ENCODE measurements at places on chromosomes 16 and 17.

GRCh38 chr17:19305256-19305655 lies 57.3 kb downstream of the B9D1 start:
- no peak for DNase-seq

DNA sequence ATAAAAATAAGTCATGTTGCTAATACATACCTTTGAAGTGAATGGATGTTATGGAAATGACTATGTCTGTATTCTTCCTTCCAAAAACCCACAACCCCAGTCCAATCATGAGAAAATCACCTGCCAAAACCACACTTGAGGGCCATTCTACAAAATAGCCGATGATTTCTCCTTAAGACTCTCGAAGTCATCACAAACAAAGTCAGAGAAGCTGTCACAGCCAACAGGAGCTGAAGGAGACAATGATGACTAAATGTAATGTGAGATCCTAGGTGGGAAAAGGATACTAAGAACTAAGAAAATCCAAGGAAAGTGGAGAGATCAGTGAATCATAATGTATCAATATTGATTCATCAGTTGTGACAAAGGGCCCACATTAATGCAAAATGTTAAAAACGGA lies 432.9 kb upstream of the DYNLRB2 start:
- DNase-seq = no peak

DNA sequence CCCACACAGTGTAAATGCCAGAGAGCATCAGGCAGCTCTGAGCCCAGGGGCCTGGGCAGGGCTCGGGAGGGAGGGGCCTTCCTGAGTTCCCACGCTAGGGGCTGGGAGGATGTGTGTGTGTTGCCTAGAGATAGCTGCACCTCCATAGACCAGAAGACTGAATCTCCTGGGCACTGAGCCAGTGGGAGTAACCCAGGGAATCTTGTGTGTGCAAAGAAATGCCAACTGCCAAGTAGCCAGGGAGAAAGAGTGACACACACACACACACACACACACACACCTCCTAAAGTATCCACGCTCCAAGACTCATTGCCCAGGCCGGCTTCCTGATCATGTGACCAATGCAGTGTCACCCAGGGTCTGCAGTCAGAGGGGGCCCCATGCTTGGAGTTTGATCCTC lies 166.2 kb upstream of the RPL38 start:
- DNase-seq = peak; percentile 51

DNA sequence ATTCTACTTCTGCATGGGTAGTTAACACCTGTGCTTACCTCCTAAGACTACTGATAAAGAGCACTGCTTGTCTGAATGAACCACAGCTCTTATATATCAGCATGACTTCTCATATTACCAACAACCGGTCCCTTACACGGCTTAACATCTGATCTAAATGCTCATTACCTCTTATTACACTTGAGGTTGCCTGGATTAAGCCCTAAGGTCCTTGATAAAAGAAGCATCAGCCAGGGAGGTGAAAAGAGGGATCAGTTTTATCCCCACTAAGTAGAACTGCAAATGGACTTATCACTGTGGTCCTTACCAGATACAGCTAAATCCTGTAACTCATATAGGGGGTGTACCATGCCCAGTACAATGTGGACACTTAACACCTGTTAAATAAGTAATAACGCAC lies 8.2 kb upstream of the RSKR start:
- DNase-seq = no peak

GRCh38 chr16:31404353-31405064 lies 11.4 kb downstream of the ITGAD start:
- DNase-seq = peak; percentile 11

DNA sequence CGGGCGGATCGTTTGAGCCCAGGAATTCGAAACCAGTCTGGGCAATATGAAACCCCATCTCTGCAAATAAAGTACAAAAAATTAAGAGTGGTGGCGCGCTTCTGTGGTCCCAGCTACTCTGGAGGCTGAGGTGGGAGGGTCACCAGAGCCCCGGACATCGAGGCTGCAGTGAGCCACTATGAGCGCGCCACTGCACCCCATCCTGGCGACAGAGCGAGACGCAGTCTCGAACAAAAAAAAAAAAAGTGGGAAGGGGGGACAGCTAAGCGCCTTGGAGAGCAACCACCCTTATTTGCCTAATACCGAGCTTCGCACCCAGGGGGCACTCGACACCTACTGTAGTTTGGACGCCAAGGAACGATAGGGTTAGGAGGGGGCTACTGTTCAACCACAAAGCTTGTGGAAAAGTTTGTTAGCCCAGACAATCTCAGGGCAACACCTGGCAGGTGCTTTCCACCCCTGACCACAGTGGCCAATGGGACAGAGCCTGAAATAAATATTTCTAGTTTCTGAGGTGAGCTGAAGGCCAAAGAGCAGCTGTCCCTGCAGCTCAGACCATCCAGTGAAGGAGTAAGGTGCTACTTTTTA lies 847 bp upstream of the PSMC3IP start:
- DNase-seq = peak; percentile 17

DNA sequence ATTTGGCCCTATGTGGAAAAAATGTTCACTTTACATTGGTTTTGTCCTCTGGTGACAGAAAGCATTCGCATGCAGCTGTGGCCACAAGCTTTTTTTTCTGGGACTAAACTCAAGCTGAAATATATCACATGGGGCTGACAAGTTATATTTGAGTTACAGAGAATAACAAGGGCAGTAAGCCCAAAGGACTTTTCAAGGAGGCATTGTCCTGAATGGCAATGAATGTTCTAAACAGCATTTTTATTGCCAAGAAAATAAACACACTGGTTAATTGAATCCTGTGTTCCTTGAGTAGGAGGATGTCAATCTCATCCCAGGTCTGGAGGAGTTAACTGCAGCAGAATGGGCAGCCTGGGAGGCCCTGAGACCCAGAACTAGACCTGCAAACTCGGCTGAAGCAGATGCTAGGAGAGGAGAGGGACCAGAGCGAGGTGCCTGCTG lies 114.5 kb downstream of the COPRS start:
- DNase-seq = no peak

DNA sequence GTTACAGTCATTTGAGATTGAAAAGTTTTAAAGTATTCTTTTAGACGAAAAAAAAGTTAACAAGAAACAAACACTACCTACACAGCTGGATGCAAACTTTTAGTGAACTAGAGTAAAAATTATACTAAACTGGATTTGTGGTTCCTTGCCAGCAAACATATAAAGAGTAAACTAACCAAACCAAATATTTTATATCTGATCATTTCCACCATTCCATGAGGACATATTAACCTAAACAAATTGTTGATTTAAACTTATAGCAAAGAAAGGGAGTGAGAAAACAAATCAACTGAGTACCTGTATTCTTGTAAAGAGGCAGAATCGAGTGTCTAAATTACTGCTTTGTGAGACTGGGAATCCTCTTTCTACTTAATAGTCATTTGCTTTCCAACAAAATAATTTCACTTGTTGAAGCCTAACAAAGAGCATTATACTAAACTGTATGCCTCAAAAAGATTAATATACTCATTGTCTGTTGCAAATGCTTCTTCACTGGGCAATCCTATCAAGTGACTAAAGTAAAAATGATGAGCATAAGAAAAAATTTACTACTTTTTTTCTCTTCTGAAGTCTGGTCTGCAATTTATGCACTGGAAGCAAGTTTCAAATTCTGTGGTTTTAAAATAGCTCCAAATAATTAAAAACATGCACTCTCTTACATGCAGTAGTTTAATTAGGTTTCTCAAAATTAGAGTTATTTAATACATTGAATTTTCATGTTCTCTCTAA lies 37.5 kb downstream of the AKAP10 start:
- no peak for DNase-seq

- no peak for DNase-seq
Observed at GRCh38 chr17:4739122-4740024, at the start of the genes CXCL16 and ZMYND15. TSS of gene CXCL16 (minus strand) at chr17:4739928. CDS start at chr17:4739339, 589 bp downstream. TSS of gene ZMYND15 (plus strand) at chr17:4739833. CDS start at chr17:4740549, 716 bp downstream.

- no peak for DNase-seq
Observed at GRCh38 chr17:52376137-52376536, 217.6 kb upstream of the CA10 start.

- DNase-seq = no peak
Observed at GRCh38 chr16:67902831-67903230, 9.8 kb downstream of the PSKH1 start.

GRCh38 chr16:67935101-67935401 lies 1.6 kb downstream of the PSMB10 start:
- no peak for DNase-seq

DNA sequence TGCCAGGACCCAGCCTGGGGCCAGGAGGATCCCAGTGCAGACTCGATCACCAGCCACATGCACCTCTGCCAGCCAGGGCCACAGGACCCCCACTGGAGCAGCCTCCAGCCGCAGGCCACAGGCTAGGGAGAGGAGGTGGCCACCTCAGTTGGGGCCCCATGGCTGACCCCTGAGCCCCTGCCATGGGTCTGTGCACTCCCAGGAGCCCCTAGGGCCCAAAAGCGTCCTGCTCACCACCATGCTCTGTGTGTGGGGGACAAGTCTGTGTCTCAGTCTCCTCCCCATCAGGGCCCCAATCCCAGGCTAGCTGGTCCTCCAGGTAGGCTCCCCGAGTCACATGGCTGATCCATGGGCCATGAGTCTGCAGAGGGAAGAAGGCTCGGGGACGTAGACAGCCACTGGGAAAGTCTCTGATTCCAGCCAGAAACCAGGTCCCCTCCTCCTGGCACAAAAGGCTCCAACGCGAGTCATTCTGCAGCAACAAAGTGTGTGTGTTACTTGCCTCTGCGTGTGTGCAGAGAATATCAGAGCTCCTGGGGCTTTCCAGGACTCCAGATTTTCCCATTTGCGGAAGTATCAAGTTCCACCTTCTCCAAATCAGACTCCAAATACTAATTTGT lies 6.1 kb upstream of the PRSS8 start:
- DNase-seq = peak; percentile 48

DNA sequence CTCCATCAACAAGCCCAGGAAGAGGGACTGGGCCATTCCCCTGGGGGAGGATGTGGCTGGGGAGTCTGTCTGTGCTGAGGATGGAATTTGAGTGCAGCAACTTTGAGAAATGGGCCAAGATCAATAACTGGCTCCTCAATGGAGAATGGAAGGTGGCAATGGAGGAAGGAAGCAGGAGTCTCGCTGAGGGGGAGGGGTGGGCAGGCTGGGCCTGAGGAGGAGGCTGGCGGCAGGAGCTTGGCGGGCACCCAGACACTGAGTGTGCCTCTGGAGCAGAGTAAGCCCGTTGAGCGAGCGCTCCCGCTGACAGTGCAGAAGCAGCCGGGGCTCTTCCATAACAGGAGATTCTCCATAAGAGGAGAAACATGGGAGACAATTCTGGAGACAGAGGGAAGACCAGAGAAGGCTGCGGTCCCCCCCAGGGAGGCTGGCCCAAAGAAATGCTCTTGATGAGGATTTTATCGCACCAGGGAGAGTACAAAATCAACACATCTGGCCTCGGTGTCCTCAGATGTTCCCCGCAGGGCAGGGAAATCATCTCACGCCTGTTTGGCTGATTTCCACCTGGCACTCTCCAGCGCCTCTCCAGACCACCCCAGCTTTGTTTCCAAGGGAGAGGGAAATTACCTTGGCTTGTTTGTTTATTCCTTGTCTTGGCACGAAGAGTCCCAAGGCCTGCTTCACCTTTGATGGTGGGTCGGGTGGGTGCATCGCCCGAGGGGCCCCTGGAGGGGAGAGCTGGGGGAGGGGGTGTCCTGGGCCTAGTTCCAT lies 2.8 kb upstream of the MMP15 start:
- DNase-seq = peak; percentile 21

GRCh38 chr17:83137523-83137922 lies 58.1 kb downstream of the METRNL start:
- DNase-seq = no peak

GRCh38 chr17:47840001-47840741 lies 902 bp downstream of the SCRN2 start:
- no peak for DNase-seq

DNA sequence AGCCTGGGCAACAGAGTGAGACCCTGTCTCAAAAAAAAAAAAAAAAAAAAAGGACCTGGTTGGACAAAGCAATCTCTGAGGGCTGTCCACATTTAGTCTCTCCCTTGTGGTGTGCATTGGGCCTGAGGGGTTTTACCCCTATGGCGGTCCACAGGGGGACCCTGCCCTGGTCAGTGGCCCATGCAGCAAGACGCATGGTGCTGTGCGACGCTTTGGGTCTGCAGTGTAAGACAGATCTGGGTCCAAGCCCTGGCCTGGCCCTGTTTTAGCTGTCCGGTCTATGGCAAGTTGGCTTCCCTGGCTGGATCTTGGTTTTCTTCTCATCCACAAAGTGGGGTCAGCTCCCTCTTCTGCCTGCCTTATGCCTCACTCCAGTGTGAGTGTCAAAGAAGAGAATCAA lies 123.2 kb upstream of the NLRP1 start:
- no peak for DNase-seq

GRCh38 chr17:41510251-41511065 lies 5.0 kb upstream of the KRT13 start:
- DNase-seq = no peak

DNA sequence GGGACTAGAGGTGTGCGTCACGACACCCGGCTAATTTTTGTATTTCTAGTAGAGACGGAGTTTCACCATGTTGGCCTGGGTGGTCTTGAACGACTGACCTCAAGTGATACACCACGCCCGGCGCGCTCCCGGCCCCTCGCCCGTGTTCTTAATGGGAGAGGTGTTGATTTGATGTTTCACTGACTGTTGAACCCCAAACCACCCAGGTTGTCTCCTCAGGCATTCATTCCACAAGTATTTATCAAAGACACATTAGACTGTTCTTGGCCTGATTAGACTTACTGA lies 1.4 kb downstream of the CENPN start:
- no peak for DNase-seq

GRCh38 chr17:73874008-73874720 lies 229.9 kb upstream of the SDK2 start:
- DNase-seq = no peak

- DNase-seq = no peak
Observed at GRCh38 chr16:6548507-6548906, 784.1 kb upstream of the RBFOX1 start.

GRCh38 chr17:82858376-82859126 lies 18.7 kb upstream of the ZNF750 start:
- DNase-seq = no peak

GRCh38 chr17:379531-380465 lies 27.2 kb upstream of the RPH3AL start:
- no peak for DNase-seq

DNA sequence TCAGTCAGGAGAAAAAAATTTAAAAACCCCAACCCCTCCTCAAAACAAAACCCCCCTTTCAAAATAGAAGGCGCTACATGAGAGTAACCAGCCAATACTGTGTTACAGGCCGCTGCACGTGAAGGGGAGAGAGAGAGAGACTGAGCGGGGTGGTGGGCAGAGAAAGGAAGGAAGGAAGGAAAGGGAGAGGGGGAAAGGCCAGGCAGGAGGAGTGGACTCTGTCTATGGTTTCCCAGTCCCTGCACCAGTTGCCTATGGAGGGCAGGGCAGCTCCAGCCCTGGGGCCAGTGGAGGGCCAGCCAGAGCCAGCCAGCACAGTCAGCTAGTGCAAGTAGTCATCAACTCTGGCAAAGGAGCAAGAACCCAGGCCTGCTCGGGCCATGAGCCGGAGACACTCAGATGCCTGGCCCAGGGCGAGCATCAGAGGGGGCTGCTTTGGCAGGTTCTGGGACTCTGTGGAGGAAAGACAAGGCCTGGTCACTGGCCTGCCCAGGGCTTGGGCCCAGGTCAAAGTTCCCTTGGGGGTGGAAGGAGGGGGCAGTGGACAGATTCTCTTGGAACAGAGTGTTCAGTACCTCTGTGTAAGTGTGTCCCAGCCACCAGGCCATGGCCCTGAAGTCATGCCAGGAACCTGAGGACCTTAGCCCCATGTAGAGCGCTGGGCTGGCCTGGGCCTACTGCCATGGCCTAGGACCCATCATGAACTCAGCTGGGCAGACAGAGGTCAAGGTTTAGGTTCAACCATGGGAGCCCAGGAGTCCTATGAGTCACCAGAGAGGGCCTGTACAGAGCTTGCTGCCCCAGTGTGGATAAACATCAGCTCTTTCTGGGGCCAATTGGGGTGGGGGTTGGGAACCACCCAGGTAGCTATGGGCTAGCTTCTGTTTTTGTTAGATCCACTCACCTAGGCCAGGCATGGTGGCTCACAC lies 7.3 kb upstream of the GFOD2 start:
- DNase-seq = no peak
